ENCODE measurements at places on chromosomes 5 and 9.

DNA sequence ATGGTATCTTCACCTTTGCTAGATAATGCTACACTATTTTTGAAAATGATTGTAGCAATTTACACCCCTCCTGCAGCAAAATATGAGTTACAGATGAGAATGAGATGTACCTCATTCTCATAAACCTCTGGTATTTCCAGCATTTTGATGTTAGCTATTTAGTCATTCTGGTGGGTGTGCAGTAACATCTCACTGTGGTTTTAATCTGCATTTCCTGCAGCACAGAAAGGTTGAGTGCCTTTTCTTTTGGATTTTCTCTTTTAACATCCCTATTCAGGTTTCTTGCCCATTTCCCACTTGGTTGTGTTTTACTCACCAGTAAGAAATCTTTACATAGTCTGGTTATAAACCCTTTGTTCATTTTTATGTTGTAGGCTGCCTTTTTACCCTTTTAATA lies 206.2 kb downstream of the NR3C1 start:
- peak; percentile 53 for DNase-seq

- peak; percentile 55 for DNase-seq
Observed at GRCh38 chr5:82349652-82350051, 71.5 kb upstream of the RPS23 start.

DNA sequence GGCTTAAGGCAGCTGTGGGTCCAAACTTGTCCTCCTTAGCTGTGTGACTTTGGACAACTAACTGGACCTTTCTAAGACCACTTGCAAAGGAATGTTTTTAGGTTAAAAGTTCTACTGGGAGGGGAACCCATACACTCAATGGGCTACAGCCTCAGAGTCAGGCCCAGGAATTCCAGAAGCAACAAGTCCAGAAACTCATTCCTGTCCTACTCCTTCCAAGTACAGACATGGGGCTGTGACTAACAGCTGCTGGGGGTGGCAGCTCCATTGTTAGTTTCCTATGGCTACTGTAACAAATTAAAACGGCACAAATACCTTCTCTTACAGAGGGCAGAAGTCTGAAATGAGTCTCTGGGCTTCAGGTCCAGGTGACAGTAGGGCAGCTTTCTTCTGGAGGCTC lies 12.4 kb upstream of the AKNA start:
- peak; percentile 46 for DNase-seq

DNA sequence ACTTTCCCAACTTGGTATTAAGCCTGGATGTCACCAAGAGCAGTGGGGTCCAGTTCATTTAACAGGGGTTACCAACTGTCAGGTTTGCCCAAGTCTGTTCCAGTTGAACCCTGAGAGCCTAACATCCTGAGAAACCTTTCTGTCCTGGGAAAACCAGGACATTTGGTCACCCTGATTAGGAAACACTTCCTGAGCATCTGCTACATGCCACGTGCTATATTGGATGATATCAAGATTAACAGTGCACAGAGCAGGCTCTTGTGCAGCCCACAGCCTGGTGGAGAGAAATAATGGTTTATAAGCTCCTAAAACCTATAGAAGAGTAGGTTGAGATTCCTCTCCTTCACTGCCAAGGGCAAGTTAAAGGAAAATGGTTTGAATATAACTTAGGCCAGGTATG lies 102.9 kb upstream of the RAD23B start:
- no peak for DNase-seq

DNA sequence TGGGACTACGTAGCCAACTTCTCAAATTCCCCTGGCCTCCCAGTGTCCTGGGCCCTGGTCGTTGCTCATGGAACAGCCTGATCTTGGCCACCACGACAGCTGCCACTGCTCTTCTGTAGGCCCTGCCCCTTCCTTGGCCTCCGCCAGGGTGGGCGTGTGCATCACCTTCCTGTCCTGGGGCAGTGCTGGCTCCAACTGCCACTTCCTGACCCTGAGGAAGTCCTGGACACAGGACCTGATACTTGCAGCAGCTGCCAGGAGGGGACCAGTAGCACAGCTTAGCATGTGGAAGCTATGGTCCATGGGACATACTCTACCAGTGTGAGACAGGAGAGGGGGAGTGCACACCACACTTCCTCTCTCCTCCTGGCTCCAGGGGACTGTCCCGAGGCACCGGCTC lies 145.2 kb downstream of the TENT4A start:
- DNase-seq, result no peak

GRCh38 chr9:126564128-126564527 lies 49.6 kb upstream of the LMX1B start:
- DNase-seq, result no peak

DNA sequence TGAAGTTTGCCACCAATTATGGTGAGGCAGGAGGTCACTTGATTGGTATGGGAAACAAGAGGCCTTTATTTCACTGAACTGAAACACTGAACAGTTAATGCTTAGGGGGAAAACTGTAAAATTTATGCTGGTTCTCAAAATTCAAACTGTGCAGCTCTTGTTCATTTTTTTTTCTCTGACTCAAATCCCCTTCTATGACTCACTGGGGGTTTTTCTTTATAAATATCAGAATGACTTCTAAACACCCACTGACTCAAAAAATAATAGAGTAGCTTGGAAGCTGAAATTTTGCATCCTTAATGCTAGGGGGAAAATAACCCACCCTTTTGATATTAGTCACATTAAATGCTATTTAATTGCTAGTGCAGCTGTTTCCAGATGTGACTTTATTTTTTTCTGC lies 24.1 kb upstream of the OTP start:
- DNase-seq, result no peak

- no peak for DNase-seq
Observed at GRCh38 chr9:72462340-72462739, 59.1 kb upstream of the TMC1 start.

DNA sequence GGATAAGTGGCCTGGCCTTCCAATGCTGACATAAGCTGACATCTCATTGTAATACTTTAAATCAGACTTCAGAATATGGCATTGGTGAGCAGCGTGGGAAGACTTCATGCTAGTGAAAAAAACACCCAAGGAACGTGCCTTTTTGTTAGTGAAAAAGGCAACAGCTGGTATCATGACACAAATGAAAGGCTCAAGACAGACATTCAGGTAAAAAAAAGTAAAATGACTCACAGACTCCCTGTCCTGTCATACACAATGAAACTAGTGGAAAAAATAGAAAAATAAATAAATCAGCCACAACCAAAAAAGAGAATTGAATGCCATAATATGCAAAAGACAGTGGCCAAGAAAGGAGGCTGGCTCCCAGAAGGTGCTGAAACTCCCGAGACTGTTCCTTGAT lies 24.4 kb upstream of the PPP1R2B start:
- DNase-seq, result no peak
